ENCODE measurements at places on chromosomes 1 and 21.

DNA sequence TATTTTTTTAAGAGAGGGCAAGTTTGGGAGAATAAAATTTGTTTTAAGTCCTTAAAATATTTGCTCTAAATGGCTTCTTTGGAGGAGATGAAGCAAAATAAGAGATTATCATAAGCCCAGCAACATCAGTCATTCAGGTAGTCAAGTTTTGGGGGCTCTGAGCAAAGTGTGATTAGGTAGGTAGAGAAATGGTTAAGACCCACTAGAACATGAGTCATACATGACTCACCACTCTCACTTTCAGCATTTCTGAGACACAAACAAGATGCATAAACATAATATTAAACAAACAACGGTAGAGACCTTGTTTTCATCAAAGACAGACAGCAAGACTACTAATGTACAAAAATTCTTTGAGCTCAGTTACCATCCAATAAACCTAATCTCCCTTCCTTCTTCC is 272.2 kb downstream of the LMO4 start:
- DNase-seq, result no peak

DNA sequence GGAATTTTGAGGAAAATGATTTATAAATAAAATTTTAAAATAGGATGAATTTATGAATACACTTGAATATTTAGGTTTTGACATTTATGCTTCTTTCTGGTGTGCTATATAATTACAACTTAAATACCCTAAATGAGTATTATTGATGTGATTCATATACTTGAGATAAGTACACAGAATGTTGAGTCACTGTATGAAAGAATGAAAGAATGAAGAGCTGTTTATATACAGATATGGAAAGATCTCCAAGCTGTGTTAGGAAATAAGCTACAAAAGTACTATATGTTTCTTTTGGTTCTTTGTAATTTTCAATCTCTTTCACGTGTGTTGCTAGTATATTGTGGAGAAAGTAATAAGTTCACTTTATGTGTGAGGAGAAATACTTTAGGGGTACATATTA is 147.2 kb downstream of the RASAL2 start:
- no peak for DNase-seq

DNA sequence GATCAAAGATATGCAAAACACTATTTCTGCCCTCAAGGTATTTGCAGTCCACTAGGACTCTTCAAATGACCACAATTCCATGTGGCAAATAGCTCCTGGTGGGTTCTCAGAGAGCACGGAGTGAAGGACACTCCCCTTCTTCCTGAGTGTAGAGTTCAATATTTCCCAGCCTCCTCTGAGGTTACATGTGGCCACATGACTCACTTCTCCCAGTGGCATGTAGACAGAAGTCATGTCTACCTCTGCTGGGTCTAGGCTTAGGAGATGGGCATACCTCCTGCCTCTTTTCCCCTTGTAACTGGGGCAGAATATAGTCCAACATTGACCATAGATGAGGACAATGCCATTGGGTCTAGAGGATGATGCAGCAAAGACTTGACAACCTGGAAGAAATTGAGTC is 191.4 kb downstream of the MIS18A start:
- no peak for DNase-seq

- DNase-seq, result no peak
These were observed 6.5 kb downstream of the RRP1B start for GRCh38 chr21:43665879-43666278.

- DNase-seq, result no peak
These were observed 773.1 kb downstream of the USP25 start for GRCh38 chr21:16502897-16503296.

- DNase-seq, result no peak
These were observed 294.0 kb downstream of the LRRC40 start for GRCh38 chr1:69911301-69911801.

DNA sequence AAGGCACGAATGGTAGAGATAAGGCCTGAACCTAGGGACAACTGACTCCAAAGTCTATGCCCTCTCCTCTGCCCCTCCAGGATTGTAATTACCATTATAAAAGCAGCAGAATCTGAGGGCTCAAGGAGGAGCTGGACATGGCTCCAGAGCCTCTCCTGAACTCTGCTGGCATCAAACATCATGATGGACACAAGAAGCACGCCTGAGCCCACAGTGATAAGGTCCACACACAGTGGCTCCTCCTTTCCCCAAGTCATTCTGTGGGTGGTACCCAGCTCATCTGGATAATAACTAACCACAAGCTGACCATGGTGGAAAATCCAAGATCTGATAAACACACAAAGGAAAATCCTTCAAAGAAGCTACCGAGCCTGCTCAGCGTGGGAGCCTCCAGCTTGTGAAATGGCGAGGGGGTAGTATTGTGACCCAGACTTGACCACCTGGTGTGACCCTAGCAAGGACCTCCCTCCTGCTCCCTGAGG is 85.2 kb downstream of the HIVEP3 start:
- DNase-seq, result no peak

DNA sequence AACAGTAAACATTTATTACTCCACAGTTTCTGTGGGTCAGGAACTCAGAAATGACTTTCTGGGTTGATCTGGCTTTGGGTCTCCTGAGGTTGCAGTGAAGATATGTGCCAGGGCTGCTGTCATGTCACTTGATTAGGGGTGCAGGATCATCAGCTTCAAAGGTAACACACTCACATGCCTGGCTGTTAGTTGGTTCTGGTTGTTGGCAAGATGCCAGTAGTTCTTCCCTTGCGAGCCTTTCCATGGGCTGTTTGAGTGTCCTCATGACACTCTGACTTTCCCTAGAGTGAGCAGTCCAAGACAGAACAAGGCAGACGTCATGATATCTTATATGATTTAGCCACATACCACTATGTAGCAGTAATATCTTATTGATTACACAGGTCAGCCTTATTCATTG is 1.8 kb downstream of the SWT1 start:
- DNase-seq, result no peak

GRCh38 chr1:153546796-153547559 is 1.4 kb upstream of the S100A4 start:
- DNase-seq, result no peak

DNA sequence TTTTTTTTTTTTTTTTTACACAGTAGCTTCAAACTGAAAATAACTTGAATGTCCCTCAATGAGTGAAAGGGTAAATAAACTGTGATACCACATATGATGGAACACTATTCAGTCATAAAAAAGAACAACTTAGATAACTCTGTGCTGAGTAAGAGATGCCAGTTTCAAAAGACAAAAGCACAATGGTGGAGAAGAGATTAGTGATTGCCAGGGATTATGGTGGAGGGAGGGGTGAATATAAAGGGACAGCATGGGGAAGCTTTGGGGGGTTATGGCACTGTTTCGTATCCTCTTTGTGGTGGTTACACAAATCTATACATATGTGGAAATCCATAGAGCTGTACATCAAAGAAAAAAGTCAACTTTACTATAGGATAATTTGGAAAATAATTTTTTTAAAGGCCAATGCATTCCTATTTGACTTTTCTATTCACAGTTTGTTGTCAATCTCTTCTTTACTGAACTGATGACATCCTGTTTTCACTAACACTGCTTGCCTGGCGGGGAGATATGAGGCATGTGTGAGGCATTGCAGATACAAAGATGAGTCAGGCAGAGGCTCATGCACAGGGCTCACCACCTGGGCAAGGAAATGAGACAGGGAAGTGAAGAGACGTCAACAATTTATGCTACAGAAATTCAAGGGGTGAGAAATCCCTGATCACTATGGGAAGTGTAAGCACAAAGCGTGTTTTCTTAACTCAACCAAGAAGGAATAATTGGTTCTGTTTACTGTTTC is 302.7 kb downstream of the DUSP10 start:
- no peak for DNase-seq

GRCh38 chr1:4447778-4448420 is 206.5 kb upstream of the AJAP1 start:
- no peak for DNase-seq

DNA sequence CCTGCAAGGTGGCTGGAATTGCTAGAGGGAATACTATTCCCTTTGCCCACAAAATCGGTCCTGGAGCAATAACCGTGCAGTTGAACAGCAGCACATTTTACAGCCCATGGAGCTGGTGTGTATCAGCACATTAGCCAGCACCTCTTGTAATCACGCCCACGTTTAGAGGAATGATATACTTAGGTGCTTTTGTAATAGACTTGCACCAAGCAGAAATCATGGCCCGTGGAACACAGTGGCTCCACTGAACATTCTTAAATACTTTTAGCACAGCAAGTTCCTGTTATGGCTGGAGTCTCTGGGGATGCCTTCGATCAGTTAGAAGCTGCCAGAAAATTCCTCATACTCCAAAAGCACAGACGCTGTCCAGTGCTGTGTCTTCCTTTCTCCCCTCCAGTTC is 218.1 kb upstream of the FAM78B start:
- no peak for DNase-seq

DNA sequence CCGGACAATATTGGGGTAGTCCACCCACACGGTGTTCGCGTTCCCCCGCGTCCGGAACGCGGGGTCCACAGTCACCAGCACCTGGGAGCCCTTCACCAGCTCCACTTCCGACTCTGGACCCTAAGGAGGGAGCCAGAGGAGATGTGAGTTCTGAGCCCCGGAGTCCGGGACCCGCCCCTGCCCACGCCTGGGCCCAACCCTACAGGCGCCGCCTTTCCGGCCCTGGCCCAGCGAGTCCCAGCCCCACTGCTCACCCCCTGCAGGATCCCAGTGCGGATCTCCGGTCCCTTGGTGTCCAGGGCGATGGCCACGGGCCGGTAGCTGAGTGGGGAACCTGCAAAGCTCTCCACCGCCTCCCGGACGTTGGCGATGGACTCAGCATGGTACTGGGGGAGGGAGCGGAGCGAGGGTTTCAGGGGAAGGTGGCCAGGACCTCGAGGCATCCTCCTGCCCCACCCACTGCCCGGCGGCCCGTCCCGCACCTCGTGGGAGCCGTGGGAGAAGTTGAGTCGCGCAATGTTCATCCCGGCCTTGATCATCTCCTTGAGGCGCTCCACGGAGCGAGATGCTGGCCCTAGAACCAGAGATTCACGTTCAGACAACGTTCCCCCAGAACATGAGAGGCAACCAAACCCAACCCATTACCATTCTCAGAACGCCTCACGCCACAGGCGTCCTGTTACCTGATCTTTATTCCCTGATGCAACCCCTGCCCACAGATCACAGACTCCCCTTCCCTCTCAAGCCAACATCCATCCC is 5.9 kb downstream of the PKLR start:
- no peak for DNase-seq

GRCh38 chr21:46627726-46628125 is 7.7 kb upstream of the PRMT2 start:
- DNase-seq, result no peak

DNA sequence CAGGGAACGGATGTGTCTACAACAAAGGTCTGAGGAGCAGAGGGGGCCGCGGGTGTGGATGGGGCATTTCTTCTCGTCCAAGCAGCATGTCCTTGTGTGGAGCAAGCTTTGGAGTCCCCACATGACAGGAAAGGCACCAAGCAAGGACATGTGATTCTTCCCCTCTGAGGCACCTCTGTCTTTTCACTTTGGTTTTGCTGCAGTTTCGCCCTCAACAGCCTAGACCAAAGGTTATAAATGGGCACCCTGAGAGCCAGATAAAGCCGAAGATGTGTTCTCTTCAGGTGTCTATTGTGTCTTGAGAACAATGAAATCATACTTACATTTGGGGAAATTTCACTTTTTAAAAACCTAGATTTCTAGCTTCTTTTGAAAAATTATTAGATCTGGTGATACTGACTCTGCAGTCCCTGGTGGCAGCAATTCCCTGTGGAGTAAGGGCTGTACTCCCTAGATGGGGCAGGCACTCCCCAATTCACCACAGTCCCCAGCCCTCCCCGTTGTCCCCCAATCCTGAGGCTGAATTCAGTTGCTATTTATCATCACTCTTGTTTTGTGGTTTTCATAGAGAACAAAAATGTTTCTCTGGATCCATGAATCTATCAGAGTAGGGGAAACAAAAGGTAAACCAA is 28.8 kb upstream of the IKBKE start:
- no peak for DNase-seq

DNA sequence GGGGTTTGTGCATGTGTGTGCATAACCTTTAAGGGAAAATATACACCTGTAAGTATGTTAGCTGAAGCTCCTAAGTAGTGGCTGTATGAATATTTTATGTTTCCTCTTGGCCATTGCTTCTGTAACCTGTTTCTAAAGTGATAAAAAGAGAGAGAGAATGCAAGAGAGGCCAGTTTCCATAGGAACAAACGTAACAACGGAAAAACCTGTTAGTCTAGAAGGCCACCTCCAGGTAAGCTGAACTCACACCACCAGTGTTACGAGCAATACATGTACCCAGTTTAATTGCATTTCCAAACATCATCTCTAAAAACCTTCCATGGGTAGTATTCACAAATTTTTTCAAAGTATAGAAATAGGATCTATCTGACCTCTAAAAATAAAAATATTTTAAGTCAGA is 63.1 kb downstream of the PLPPR4 start:
- DNase-seq, result no peak

DNA sequence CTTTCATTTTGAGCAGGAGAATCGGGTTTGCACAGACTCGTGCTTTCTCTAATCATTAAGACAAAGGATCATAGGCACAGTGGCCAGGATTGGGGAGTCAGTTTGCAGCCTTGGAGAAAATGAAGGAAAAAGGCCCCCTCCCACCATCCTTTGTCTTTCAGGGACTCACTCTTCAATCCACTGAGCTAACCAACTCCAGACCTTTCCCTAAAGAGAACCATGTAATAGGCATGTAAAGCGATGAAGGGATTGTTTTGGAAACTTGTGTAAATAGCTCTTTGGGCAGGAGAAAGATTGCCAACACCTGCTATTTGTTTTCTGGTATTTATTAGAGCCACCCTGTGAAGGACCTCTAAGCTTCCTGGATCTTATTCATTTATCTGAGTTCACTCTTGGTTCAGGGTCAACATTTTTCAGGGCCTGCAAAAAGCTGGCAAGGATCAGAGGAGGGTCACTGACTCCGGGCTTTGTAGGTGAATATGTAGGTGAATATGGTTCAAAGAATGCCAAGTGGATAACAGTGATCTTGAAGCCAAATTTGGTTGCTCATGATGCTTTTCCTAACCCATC is 192.6 kb upstream of the FGGY start:
- no peak for DNase-seq

DNA sequence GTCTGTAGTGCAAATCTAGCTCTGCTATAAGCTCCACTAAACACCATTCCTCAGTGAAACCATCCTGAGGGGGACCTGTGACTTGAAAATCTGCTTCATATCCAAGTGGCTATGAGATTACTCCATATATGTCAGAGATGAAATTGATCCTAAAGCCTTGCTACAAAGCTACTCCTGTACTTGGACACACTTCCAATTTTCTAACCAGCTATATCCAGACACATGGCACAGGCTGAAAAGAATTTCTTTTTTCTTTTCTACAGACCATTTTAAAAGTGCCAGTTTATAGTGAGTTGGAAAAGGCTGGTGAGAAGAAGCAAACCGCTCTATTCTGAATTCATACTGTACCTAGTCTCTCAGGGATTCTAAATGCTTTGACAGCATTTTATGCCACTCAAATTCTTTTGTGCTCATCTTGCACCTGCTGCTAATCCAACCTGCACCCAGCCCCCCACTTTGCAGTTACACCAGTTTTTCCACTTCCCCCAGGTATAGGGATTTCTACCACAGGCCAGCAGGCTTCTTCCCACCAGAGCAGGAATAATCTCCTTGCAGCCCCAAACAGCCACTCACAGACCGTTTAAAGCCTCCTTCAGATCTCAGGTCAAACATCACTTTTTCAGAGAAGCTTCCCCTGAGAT is 112.5 kb downstream of the RERE start:
- no peak for DNase-seq

- DNase-seq, result no peak
These were observed 97.3 kb upstream of the HMCN1 start for GRCh38 chr1:185636848-185637247.

GRCh38 chr1:89516055-89516454 is 8.6 kb upstream of the LRRC8B start:
- DNase-seq, result no peak

Measured in activated naive CD4-positive, alpha-beta T cell (primary cell).